ENCODE measurements at places on chromosomes 1 and 21.

DNA sequence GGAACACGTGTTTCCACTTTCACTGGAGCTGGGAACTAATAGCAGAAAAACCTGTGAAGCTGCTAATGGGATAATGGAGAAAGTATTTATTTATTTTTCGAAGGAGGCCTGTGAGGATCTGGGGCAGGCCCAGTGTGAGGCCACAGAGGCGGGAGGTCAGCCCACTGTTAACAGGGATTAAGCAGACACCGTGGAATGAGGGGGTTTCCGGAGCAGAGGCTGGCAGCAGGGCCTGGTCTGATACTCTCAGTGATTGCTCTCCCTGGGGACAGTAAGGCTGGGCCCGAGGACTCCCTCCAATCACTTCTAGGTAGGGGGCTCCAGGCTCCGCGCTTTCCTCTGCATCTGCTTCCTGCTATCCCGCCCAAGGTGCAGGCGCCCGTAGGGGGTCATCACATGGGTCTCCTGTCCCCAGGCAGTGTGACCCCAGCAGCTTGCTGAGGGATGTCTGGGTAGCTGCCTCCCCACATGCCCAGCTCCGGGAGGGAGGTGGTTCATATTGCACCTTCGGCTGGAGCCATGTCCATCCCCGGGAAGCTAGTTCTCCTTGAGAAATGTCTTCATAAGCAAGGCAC is 28.8 kb upstream of the CDCA8 start:
- DNase-seq, result no peak

DNA sequence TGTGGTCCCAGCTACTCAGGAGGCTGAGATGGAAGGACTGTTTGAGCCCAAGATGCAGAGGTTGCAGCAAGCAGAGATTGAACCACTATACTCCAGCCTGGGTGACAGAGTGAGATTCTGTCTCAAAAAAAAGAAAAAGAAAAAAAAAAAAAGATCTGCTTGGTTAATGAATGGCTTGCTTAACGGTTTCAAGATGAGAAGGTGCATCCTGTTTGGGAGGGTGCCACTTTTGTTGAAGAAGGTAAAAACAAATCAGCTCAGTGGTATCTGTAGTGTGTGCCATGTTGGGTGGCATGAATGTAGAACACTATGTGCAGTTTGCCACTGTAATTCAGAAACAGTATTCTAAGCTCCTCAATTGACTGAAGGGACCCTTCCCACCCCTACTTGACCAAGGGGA is 94.9 kb upstream of the ETV3 start:
- no peak for DNase-seq

GRCh38 chr21:29231756-29232529 is 66.8 kb upstream of the BACH1 start:
- DNase-seq, result no peak

GRCh38 chr1:116911188-116911553 is 1.5 kb downstream of the PTGFRN start:
- no peak for DNase-seq

GRCh38 chr1:211939876-211940468 is 95.4 kb downstream of the INTS7 start:
- DNase-seq, result no peak

- DNase-seq, result peak; percentile 69
Observed at GRCh38 chr1:27045973-27046558, 33.4 kb upstream of the TENT5B start.

DNA sequence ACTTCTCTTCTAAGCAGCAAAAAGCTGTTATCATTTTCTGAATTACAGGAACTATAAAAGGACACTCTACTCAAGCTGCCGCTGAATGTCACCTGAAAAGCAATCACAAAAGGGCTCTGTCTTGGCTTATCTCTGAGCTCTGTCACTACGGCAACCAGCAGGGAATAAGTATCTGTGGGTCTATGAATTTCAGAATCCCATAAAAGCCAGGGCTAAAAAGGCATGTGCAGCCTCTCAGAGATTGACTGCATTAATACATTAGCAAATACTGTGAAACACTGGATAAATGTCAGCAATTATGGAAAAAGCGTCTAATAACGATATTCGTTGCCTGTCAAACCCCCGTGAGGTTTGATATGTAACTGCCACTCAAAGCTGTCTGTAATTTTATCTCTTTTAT is 210.2 kb upstream of the DMRTA2 start:
- DNase-seq, result no peak

DNA sequence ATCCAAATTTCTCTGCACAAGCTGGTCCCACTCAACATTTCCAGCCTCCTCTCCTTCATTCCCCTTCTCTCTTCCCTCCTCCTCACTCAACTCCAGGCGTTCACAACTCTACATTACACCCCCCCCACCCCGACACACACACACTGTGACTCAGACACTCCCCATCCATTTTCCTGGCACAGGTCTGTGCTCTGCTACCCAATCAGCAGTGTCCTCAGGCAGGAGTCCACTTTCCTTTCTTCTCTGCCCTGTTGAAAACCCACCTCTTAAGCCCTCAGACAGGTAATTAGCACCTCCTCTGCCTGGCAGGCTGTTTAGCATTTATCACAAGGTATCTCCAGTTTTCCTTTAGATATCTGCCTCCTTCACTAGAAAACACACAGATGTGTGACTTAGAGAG is 8.8 kb upstream of the LMX1A start:
- no peak for DNase-seq

DNA sequence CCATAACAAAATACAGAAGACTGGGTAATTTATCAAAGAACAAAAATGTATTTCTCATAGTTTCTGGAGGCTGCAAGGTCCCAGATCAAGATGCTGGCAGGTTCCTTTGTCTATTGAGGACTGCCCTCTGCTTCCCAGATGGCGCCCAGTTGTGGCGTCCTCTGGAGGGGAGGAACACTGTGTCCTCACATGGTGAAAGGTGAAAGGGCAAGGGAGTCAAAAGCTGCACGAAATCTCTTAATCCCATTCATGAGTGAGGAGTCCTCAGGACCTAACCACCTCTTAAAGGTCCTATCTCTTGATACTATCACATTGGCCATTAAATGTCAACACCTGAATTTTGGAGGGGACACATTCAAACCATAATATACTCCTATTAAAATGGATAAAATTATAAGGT is 79.3 kb upstream of the IRF2BP2 start:
- no peak for DNase-seq
